ENCODE measurements at places on chromosomes 2 and 18. TPM values are rescaled to one million over a fixed set of nuclear protein-coding genes. Genes with fewer than 3 reads are reported as not detected.
A peak's percentile ranks its signal among the peaks of the same experiment; 100 is the strongest.

The IL1RN gene
- total RNA-seq = 15.9 TPM

GRCh38 chr18:47409519-47409918 is 158.1 kb upstream of the SKOR2 start:
- no peak overlapping the region for H3K4me3 ChIP-seq
- no peaks in the 10 kb centered on the region for H3K4me1 ChIP-seq
- no peak overlapping the region for H3K27ac ChIP-seq
- H3K27me3 ChIP-seq = peaks cover 1% of the 10 kb centered on the region

DNA sequence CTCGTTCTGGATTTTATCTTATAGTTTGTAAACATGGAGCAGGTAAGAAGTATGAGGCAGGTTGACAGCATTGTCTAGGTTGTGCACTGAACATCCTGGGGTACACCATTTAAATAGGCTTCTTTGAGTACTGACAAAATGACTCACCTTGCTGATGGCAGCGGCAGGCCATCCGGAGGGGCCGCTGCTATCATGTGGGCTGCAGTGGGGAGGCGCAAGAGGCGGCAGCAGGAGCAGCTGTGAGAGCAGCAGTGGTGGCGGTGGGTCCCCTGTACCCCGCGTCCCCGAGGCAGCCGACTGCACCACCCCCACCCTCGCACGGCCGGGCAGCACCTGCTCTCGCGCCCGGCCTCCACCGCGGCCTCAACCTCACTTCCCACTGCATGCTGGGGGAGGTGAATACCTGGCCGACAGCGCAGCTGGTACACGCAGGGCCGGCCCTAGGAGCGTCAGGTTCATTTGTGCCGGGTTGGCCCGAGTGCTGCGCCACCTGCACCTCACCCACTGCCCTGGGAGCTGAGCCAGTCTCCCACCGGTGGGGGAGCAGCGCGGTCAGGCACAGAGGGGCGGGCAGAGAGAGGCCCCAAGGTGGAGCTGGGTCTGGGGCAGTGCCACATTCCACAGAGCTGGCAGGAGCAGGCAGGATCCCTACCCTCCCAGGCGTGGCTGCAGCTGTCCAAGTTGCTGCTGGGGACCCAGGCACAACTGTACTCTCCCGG is 154.5 kb upstream of the RBMS1 start:
- no peak overlapping the region for H3K27ac ChIP-seq
- no peak for DNase-seq
- H3K4me3 ChIP-seq = no peak overlapping the region
- peaks cover 25% of the 10 kb centered on the region for H3K4me1 ChIP-seq
- H3K27me3 ChIP-seq = peaks cover 6% of the 10 kb centered on the region

DNA sequence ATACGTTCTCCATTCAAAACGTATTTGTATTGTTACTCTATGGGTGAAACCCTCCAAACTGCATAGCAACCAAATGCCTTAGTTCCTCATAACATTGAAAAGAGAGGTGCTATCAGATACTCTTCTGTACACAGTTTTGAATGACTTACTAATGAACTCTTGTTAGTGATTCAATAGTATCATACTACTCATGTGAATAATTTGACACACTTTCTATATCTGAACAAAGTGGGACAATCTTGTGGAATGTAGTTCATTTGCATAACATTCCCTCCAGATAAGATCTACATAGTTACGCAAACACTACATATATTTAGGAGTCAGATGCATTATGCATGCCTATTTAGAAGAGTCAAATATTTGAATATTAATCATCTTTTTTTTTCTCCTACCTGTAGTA is 232.0 kb upstream of the NRXN1 start:
- no peak overlapping the region for H3K27ac ChIP-seq
- H3K4me3 ChIP-seq = no peak overlapping the region
- no peaks in the 10 kb centered on the region for H3K36me3 ChIP-seq
- H3K27me3 ChIP-seq = no peaks in the 10 kb centered on the region
- DNase-seq = no peak

The GREB1 gene
- total RNA-seq = 0.23 TPM

DNA sequence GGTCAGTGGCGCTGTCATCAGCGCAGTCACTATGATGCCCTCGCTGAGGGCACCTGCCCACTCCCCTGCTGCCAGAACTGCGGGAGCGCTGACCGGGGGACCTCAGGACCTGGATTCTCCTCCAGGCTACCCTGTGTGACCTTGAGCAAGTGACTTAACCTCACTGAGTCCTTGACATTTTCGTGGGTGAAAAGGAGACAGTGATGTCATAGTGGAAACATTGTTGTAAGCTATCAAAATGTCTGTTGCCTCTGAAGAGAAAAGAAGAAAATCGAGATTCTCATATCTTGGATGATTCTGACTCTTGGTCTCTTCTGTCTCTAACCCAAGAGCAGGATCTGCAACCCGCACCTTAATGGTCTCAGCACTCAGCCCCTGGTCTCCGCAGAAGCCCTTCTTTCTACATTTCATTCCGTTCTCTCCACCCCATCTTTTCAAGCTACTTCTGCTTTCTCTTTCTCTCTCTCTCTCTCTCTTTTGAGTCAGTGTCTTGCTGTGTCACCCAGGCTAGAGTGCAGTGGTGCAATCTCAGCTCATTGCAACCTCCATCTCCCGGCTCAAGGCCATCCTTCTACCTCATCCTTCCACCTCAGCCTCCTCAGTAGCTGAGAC is 978 bp upstream of the TUBA4A start:
- peaks cover 36% of the 10 kb centered on the region for H3K36me3 ChIP-seq
- H3K27ac ChIP-seq = peak overlapping the region; percentile 92
- peaks cover 3% of the 10 kb centered on the region for H3K27me3 ChIP-seq
- H3K4me1 ChIP-seq = peaks cover 39% of the 10 kb centered on the region
- peak overlapping the region; percentile 77 for H3K4me3 ChIP-seq

The SGPP2 gene
- 10.6 TPM for total RNA-seq

GRCh38 chr2:38898256-38898655 is 8.6 kb downstream of the ARHGEF33 start:
- H3K4me3 ChIP-seq = no peak overlapping the region
- no peaks in the 10 kb centered on the region for H3K4me1 ChIP-seq
- no peak for DNase-seq
- no peaks in the 10 kb centered on the region for H3K36me3 ChIP-seq
- H3K27me3 ChIP-seq = peaks cover 12% of the 10 kb centered on the region
- no peak overlapping the region for H3K27ac ChIP-seq

GRCh38 chr2:178413472-178414265 is 37.3 kb downstream of the PRKRA start:
- peak overlapping the region; percentile 94 for H3K4me3 ChIP-seq
- DNase-seq = peak; percentile 75
- H3K27me3 ChIP-seq = no peaks in the 10 kb centered on the region
- H3K4me1 ChIP-seq = peaks cover 48% of the 10 kb centered on the region
- H3K27ac ChIP-seq = peak overlapping the region; percentile 98

DNA sequence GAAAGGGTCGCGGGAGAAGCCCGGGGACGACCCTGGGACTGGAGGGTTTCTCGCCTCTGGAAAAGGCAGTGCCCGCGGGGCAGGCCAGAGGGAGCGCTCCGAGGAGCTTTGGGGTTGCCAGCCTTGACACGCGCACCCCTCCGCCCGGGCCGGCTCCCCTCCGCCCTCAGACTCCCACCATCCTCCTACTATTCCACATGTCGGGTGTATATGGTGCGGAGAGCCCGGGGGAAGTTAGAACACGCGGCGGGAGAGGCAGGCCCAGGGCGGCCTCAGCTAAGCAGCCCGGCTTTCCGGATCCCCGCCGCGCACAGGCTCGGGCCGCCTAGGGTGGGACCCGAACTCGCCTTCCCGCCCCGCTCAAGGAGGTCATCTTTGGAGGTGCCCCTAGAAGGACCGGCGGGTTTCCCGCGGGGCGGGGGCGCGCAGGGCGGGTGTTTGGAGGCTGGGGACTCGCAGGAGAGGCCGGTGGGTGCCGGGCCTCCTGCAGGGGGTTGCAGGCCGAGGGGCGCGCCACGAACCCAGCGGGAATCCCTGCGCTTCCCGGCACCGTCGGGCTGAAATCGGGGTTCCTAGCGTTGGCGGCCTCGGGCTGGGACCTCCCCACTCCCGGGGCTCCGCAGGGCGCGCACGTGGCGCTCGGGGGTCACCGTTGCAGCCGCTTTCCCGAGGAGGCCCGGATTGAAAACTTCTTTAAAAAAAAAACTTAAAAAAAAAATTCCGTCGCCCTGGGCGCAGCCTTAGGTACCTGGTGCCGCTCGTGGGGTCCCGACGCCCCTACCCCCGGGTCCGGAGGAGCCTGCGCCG is 3.7 kb downstream of the NFATC1 start:
- H3K27ac ChIP-seq = peak overlapping the region; percentile 94
- H3K4me3 ChIP-seq = peak overlapping the region; percentile 89
- H3K4me1 ChIP-seq = peaks cover 43% of the 10 kb centered on the region
- no peak for DNase-seq
- no peaks in the 10 kb centered on the region for H3K27me3 ChIP-seq
- peaks cover 55% of the 10 kb centered on the region for H3K36me3 ChIP-seq

The TMEM163 gene
- total RNA-seq = 0.27 TPM

DNA sequence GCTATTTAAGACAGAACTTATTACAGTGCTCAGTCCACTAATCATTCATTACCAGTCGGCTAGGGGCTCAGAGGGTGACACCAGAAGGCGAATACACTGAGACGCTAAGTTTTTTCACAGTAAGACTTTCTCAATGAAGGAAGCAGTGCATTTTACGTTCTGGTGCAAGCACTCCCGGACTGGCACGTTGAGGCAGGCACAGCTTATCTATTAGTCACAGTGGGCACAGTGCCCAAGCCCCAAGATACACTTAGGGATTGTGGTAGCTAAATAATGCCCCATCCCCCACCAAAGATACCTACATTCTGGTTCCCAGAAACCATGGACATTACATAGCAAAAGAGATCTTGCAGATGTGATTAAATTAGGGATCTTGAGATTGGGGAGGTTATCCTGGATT is 32.6 kb upstream of the BCL11A start:
- H3K4me3 ChIP-seq = no peak overlapping the region
- H3K27ac ChIP-seq = no peak overlapping the region
- H3K4me1 ChIP-seq = no peaks in the 10 kb centered on the region

The SPHKAP gene
- not detected for total RNA-seq

The MARCHF7 gene
- 80.0 TPM for total RNA-seq
